Frontal cortex (tissue), 4 donors: ENCODE measurements at places on chromosomes 6 and 20. TPM values are rescaled to one million over a fixed set of nuclear protein-coding genes. Genes with fewer than 3 reads are reported as not detected.

Gene GSTA4
- 119 TPM for total RNA-seq

Gene GSTA3
- total RNA-seq, result not detected

Gene PSORS1C1
- total RNA-seq, result not detected

Gene OR2B6
- total RNA-seq, result not detected

Gene TRIM39
- 9.8 TPM for total RNA-seq

Gene PTK6
- total RNA-seq, result not detected

Gene TUBB2B
- 5,262 TPM for total RNA-seq

Gene MDFI
- total RNA-seq, result 11.4 TPM

Gene SNAI1
- not detected for total RNA-seq

Gene WFDC10B
- total RNA-seq, result not detected

Gene ALDH5A1
- total RNA-seq, result 16.7 TPM

Gene GNAS-AS1
- 1.2 TPM for total RNA-seq

Gene LSM2
- 23.6 TPM for total RNA-seq

Gene RBM24
- total RNA-seq, result 31.4 TPM

Gene CD93
- 10.6 TPM for total RNA-seq

Gene TINAG
- 0.41 TPM for total RNA-seq

Gene OXT
- not detected for total RNA-seq

Gene COL11A2
- total RNA-seq, result 1.2 TPM

Gene GHRH
- total RNA-seq, result not detected

Gene DNAAF9
- total RNA-seq, result 31.4 TPM

Gene COL9A1
- 3.3 TPM for total RNA-seq

Gene TNF
- not detected for total RNA-seq

Gene LGSN
- total RNA-seq, result 0.82 TPM

Gene TP53INP2
- 3.7 TPM for total RNA-seq

Gene SIRPD
- total RNA-seq, result not detected

Gene MAPK13
- total RNA-seq, result 1.2 TPM

Gene MYLK4
- total RNA-seq, result 0.41 TPM

Gene GATA5
- total RNA-seq, result not detected

Gene TUBB1
- total RNA-seq, result 0.41 TPM

Gene CLDN20
- not detected for total RNA-seq

Gene CBLN4
- total RNA-seq, result 7.7 TPM
